Stimulated activated CD8-positive, alpha-beta memory T cell treated with anti-CD3 and anti-CD28 coated beads, Interleukin-4, amount 100 ng/mL, for 4 hours (primary cell): ENCODE measurements at places on chromosomes 6 and 20.

- DNase-seq = no peak
These were observed 864.2 kb downstream of the KIF16B start for GRCh38 chr20:15708984-15709598.

- DNase-seq = no peak
These were observed 41.7 kb downstream of the C20orf203 start for GRCh38 chr20:32631933-32632460.

DNA sequence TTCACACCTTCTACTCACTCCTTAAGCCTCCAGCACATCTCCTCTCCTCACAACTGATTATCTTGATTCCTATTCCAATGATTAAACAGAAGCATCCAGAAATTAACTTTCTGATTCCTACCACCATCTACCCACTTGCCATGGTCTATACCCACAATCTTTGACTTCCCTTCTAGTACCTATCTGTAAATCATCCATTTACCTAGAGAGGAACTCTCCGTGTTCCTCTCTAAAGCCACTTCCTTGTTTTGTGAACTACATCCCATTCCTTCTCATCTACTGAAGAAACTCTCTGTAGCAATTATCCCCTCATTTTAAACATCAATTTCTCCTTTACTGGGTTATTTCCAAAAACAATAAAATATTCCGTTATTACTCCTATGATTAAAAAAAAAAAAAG lies 167.3 kb downstream of the ARHGAP18 start:
- no peak for DNase-seq

DNA sequence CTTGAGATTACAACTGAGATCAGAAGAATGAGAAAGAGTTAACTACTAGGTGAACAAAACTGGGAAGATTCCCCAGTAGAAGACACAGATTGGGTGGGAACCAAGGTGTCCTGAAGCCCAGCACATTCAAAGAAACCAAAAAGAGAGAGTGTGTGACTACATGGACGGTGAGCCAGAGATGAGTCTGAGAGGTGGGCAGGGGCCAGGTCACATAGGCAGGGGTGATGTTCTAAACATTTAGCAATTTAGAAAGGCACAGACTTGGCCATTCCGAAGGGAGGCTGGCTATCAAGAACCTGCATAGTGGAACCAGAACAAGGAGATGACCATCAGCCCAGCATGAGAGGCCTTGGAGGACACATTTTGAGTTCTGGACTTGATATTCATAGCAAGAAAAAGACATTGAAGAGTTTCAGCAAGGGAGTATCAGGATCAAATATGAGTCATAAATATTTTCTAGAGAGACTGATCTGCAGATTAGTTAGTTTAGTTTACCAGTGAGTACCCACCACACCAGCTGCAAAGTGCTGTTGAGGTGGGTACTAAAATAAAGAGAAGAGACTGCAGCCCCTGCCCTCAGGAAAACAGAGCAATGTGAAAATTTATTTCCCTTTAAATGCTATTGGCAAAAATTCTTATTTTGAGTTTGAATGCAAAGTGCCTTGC lies 340.5 kb upstream of the PRDM1 start:
- DNase-seq = no peak

GRCh38 chr20:61166324-61166723 lies 85.7 kb upstream of the CDH4 start:
- no peak for DNase-seq

GRCh38 chr20:23637282-23638221 lies at the start of gene CST3:
Gene CST3 (minus strand): TSS chr20:23637955. CDS start chr20:23637862, 93 bp downstream.
- DNase-seq = no peak
